Progenitor cell of endocrine pancreas (in vitro differentiated cells): ENCODE measurements at places on chromosomes 1 and 21. TPM values are rescaled to one million over a fixed set of nuclear protein-coding genes. Genes with fewer than 3 reads are reported as not detected.

DNA sequence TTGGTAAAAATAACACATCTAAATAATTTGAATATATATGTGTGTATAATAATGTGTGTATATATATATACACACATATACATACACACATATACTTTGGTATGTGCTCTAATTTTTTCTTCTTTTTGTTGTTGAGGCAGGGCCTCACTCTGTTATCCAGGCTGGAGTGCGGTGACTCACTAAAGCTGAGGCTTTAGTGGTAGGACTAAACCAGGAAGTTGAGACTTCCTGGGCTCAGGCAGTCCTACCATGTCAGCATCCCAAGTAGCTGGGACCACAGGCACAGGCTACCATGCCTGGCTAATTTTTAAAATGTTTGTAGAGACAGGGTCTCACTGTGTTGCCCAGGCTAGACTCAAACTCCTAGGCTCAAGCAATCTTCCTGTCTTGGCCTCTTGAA is 46.7 kb upstream of the CXADR start:
- no peak overlapping the region for H3K27ac ChIP-seq
- no peaks in the 10 kb centered on the region for H3K36me3 ChIP-seq
- no peak overlapping the region for H3K4me3 ChIP-seq
- no peak for DNase-seq
- no peaks in the 10 kb centered on the region for H3K27me3 ChIP-seq

DNA sequence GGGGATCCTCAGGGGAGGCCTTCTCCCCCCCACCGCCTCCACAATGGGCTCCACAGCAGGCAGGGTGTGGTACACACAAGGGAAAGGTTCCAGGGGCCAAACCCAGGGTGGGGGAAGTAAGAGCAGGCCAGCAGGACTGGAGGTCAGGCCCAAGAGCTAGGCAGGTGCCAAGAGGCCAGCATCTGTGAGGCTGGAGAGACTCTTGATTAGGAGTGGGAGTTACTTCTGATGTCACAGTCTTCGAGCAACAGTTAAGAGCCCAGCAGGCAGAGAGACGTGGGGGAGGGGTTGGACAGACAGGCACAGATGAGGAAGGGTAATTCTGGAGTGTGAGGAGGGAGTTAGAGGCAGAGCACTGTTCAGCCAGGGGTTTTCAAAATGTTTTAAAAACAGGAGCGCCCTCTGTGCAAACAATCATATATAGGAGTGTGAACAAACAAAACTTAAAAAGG is 55.8 kb downstream of the SLC9A1 start:
- no peak for DNase-seq
- no peaks in the 10 kb centered on the region for H3K27me3 ChIP-seq
- H3K4me3 ChIP-seq, result no peak overlapping the region
- no peaks in the 10 kb centered on the region for H3K36me3 ChIP-seq
- H3K27ac ChIP-seq, result peak overlapping the region; percentile 83

DNA sequence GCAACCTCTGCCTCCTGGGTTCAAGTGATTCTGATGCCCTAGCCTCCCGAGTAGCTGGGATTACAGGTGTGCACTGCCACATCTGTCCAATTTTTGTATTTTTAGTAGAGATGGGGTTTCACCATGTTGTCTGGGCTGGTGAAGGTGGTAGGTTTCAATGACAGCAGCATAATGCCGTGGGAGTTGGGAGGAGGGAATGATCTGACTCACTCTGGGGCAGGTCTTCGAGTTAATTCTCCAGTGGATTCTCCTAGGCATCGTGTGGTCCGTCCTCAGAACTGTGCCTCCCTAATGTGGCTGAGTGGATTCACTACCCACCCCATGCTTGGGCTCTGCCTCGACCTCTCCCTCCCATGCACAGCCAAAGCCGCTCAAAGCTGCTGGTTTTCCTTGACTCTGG is 1.7 kb upstream of the GPR37L1 start:
- peak overlapping the region; percentile 27 for H3K27ac ChIP-seq
- H3K4me3 ChIP-seq, result no peak overlapping the region
- H3K4me1 ChIP-seq, result no peaks in the 10 kb centered on the region
- no peaks in the 10 kb centered on the region for H3K36me3 ChIP-seq

GRCh38 chr1:77605246-77606026 is 77.0 kb downstream of the ZZZ3 start:
- peaks cover 38% of the 10 kb centered on the region for H3K36me3 ChIP-seq
- H3K4me3 ChIP-seq, result no peak overlapping the region
- no peaks in the 10 kb centered on the region for H3K27me3 ChIP-seq

Gene TNFRSF1B
- not detected in 2 replicates for total RNA-seq

GRCh38 chr1:219902951-219903350 is 25.4 kb downstream of the SLC30A10 start:
- DNase-seq, result no peak
- H3K4me1 ChIP-seq, result peaks cover 14% of the 10 kb centered on the region
- no peak overlapping the region for H3K4me3 ChIP-seq
- no peaks in the 10 kb centered on the region for H3K36me3 ChIP-seq

Gene IGSF3
- total RNA-seq, result 41.5 and 43.3 TPM in 2 replicates

- H3K36me3 ChIP-seq, result peaks cover 8% of the 10 kb centered on the region
- DNase-seq, result no peak
- H3K4me1 ChIP-seq, result no peaks in the 10 kb centered on the region
- no peak overlapping the region for H3K27ac ChIP-seq
- H3K4me3 ChIP-seq, result no peak overlapping the region
- no peaks in the 10 kb centered on the region for H3K27me3 ChIP-seq
Measured at GRCh38 chr1:19372602-19373001, 60.5 kb downstream of the SLC66A1 start.

GRCh38 chr21:36527317-36527716 is 47.4 kb upstream of the CLDN14 start:
- H3K36me3 ChIP-seq, result no peaks in the 10 kb centered on the region
- H3K27ac ChIP-seq, result no peak overlapping the region
- H3K27me3 ChIP-seq, result peaks cover 11% of the 10 kb centered on the region
- H3K4me3 ChIP-seq, result no peak overlapping the region

DNA sequence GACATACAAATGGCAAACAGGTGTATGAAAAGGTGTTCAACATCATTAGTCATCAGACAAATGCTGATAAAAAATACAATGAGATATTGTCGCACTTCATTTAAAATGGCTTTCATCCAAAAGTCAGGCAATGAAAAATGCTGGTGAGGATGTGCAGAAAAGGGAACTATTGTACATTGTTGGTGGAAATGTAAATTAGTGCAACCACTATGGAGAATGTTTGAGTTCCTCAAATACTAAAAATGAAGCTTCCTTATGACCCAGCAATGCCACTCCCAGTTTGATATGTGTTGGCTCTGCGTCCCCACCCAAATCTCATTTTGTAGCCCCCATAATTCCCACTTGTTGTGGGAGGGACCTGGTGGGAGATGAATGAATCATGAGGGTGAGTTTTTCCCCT is 309.7 kb upstream of the ZRANB2 start:
- no peaks in the 10 kb centered on the region for H3K4me1 ChIP-seq
- no peak for DNase-seq
- H3K4me3 ChIP-seq, result no peak overlapping the region
- no peaks in the 10 kb centered on the region for H3K36me3 ChIP-seq
- H3K27ac ChIP-seq, result no peak overlapping the region
- no peaks in the 10 kb centered on the region for H3K27me3 ChIP-seq

DNA sequence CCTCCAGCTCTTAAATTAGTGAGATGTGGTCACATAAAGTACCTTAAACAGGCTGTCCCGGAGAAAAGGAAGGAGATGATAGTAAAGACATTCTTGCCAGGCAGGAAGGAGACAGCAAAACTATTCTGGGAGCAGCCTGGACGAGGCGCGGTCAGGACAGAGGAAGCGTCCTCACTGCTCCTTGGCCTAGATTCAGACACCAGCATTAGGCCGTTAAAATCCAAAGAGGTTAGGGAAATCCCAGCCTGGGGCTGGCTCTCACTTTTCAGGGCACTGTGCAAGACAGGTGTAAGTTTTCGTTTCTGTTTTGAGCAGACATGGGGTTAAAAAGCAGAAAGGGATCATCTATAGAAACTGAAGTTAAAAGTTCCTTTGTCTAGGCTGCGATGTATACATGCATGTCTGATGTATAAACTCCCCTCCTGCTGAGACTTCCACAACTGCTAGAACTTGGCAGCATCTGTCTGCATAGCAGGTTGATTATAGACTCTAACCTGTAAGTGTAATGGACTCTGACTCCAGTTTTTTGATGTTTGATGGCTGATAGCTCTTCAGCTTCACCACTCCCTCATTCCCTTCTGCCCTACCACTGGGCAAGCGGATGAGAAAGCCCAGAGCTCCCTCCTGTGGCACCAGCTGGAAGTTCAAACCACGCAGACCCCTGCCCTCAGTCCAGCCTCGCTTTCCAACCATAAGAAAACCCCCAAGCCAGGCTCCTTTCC is 21.5 kb downstream of the STPG1 start:
- peak; percentile 56 for DNase-seq
- H3K36me3 ChIP-seq, result peaks cover 4% of the 10 kb centered on the region
- H3K27me3 ChIP-seq, result no peaks in the 10 kb centered on the region
- H3K27ac ChIP-seq, result no peak overlapping the region
- no peak overlapping the region for H3K4me3 ChIP-seq
- H3K4me1 ChIP-seq, result peaks cover 16% of the 10 kb centered on the region

Gene CBR1
- total RNA-seq, result 13.2 and 13.5 TPM in 2 replicates

GRCh38 chr1:5191470-5191869 is 537.1 kb downstream of the AJAP1 start:
- no peaks in the 10 kb centered on the region for H3K4me1 ChIP-seq
- H3K4me3 ChIP-seq, result no peak overlapping the region
- no peaks in the 10 kb centered on the region for H3K36me3 ChIP-seq
- no peaks in the 10 kb centered on the region for H3K27me3 ChIP-seq
- no peak overlapping the region for H3K27ac ChIP-seq
- DNase-seq, result no peak

- H3K36me3 ChIP-seq, result no peaks in the 10 kb centered on the region
- no peaks in the 10 kb centered on the region for H3K27me3 ChIP-seq
Measured at GRCh38 chr21:25457411-25457810, 149.9 kb downstream of the MRPL39 start.

- no peak overlapping the region for H3K27ac ChIP-seq
- H3K27me3 ChIP-seq, result no peaks in the 10 kb centered on the region
- H3K36me3 ChIP-seq, result peaks cover 65% of the 10 kb centered on the region
- no peak overlapping the region for H3K4me3 ChIP-seq
- no peaks in the 10 kb centered on the region for H3K4me1 ChIP-seq
- no peak for DNase-seq
Measured at GRCh38 chr1:243234978-243235647, 20.0 kb downstream of the CEP170 start.

DNA sequence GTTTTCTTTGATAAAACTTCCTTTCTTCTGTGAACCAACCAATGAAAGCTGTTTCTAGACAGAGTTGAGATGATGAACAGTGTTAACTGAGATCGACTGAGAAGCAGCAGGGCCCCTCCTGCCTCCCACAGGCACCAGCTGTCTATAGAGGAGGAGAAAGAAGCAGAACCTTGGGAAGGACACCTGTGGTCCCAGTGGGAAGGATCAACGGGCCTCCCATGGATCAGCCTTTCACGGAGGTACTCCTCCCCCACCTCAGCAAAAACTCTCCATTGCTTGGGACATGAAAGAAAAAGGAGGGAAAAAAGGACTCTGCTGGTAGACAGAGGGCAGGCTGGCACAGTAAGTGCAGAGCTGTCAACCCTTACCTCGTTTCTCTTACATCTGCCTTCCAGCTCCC is 40.5 kb downstream of the PLPPR5 start:
- H3K27ac ChIP-seq, result no peak overlapping the region
- H3K36me3 ChIP-seq, result no peaks in the 10 kb centered on the region
- no peak overlapping the region for H3K4me3 ChIP-seq
- DNase-seq, result no peak
- H3K27me3 ChIP-seq, result no peaks in the 10 kb centered on the region
- no peaks in the 10 kb centered on the region for H3K4me1 ChIP-seq

- DNase-seq, result no peak
- H3K27me3 ChIP-seq, result peaks cover 10% of the 10 kb centered on the region
- no peaks in the 10 kb centered on the region for H3K36me3 ChIP-seq
- H3K4me1 ChIP-seq, result no peaks in the 10 kb centered on the region
Measured at GRCh38 chr1:88455621-88456256, 228.3 kb upstream of the PKN2 start.
